NCI-H510A (cell line): ENCODE measurements at places on chromosomes 5 and 9.

DNA sequence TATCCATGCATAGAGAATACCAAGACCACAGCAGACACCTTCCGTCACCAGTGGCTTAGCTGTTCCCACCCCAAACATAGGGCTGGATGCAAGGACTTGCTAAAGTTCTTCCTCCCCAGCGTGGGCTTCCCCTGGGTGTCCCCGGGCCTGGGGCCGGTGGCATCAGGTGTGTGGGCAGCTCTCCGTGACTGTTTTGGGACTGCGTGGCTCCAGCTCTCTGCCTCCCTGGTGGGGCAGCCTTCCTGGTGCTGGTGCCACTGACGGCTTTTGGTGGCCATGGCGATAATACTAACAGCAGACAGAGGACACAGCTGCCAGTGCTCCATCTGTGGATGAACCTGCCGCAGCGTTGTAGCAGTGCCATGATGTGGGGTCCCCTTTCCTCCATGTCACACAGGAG is 4.9 kb downstream of the CACFD1 start:
- no peak for DNase-seq

- DNase-seq: no peak
Observed at GRCh38 chr9:95775191-95775590, 100.3 kb upstream of the ERCC6L2 start.

DNA sequence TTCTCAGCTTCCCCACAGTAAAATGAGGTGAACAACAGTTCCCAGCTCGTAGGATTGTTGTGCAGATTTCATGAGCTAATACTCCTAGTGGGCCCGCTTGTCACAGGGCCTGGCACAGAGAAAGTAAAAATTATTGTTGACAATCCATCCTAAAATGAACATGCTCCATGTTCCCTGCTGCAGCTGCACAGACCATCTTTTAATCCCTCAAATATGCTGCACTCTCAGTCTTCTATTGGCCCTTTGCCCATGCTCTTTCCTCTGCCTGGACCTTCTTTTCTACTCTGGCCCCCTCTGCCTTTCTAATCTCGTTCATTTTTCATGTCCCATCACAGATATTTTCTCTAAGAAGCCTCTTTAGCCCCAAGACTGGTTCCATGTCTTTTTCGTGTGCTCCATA is 117.7 kb upstream of the NR3C1 start:
- DNase-seq: no peak

DNA sequence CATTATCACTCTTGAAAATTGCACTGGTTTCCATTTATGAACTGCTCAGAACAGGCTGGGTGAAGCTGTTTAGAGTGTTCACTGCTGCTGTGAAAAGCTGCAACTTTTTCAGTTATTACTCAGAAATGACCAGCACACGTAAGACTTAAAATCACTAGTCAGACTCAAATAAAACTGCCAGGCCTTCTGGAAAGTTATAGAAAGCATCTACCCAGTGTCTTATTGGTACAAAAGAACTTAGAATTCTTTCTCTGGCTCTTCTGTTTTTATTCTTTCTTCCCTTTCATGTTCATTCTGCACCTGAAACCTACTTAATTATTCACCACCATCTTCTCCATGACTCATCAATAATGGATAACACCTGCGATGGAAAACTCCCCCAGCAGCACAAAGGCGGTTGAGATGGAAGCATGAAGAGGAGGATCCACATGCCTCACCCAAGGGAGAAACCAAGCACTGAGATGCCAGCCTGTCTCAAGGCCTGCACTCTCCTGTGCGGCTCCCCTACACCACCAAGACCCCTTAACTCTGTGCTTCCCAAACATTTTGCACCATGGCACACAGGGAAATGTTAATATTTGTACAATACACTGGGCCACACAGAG is 171.9 kb downstream of the ENTREP1 start:
- DNase-seq: no peak

GRCh38 chr5:165573445-165573844 is 2068.0 kb downstream of the MAT2B start:
- no peak for DNase-seq
